ENCODE measurements at places on chromosomes 13 and 19.

- DNase-seq: peak; percentile 25
Observed at GRCh38 chr13:27006519-27007161, 165.0 kb downstream of the USP12 start.

- peak; percentile 70 for DNase-seq
Observed at GRCh38 chr13:19601749-19602725, 31.4 kb upstream of the MPHOSPH8 start.

- DNase-seq: no peak
Observed at GRCh38 chr13:54758795-54759194, 1730.2 kb downstream of the OLFM4 start.

GRCh38 chr13:28590461-28590860, 68.5 kb upstream of the POMP start:
- no peak for DNase-seq

DNA sequence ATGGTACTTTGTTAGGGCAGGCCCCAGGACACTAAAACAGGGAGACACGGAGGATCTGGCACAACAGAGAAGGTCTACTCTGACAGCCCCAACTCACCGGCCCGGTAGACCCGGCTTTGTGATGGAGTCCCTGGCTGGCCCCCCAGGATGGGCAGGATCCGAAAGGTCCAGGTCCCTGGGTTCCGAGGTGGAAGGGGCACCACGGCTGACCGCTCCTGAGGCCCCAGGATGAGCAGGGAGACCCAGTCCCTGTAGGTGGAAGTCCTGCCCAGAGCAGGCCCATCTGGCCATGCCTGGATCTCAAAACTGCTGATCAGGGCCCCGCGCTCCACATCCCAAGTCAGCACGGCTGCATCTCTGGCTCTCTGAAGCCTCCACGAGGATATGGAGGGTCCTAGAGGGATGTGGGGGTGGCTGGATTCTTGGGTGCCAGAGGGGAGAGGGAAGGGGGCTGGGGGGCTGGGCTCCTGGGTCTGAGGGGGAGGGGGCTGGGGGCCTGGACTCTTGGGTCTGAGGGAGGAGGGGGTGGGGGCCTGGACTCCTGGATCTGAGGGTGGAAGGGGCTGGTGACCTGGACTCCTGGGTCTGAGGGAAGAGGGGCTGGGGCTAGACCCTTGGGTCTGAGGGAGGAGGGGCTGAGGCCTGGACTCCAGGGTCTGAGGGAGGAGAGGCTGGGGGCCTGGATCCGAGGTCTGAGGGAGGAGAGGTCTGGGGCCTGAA, 4.6 kb downstream of the VSIG10L start:
- no peak for DNase-seq

GRCh38 chr13:100521851-100522617, 66.6 kb downstream of the GGACT start:
- no peak for DNase-seq

- no peak for DNase-seq
Observed at GRCh38 chr19:28372576-28373247, 840.2 kb downstream of the UQCRFS1 start.

- DNase-seq: no peak
Observed at GRCh38 chr13:30466358-30466714, 600 bp upstream of the HMGB1 start.

GRCh38 chr19:5974721-5975387, 3.1 kb downstream of the RANBP3 start:
- DNase-seq: peak; percentile 51

GRCh38 chr19:13554506-13555240, 48.4 kb upstream of the CACNA1A start:
- DNase-seq: no peak

- no peak for DNase-seq
Observed at GRCh38 chr13:50225193-50226155, 210.2 kb downstream of the KCNRG start.

- no peak for DNase-seq
Observed at GRCh38 chr13:97194479-97194878, 27.7 kb upstream of the MBNL2 start.

DNA sequence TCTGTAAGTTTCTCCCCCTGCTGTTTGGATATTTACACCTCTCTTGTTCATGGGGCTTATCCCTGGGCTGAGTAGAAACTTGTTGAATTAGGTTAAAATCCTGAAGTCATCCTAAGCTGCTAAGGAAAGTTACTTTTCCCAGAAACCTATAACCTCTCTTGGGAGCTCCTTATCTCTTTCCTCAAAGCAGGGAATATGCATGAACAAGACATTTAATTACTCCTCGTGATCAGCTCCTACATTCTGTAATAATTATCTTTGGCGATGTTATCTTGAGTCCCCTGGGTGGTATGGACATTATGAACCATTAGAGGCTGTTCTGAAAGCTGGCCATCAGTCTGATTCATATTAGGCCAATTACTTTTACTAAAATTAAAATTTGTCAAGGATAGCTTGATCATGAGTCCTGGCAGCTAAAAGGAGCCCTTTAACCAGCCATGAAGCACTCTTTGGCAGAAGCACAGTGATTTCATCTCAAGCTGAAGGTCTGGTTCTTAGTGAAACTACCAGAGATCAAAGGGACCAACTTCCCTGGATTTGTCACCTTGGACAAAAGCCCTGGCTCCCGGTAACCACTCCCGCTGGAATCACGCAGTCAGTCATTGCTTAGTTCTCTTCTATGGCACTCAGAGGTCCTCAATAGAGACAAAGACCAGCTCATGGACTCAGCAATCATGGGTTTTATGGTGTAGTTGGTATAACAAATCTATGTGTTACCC, 811.8 kb downstream of the UQCRFS1 start:
- no peak for DNase-seq

GRCh38 chr13:37429976-37430375, 168.6 kb downstream of the POSTN start:
- no peak for DNase-seq

DNA sequence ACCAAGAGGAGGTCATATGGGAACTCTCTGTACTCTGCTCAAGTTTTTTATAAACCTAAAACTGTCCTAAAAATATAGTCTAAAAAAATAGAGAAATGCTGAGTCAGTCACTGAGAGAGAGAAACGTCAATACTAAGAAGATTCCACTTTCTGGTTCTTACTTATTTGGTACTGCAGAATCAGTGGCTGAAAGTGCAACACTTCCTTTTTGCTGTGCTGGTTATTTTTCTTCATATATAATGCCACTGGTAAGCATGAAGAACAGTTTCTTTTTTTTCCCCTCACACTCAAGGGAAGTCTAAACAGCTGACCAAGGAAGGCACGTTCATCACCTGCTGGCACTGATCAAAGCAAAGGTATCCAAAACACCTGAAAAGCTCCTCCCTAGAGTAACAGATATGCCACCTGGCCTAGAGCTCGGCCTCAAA, 44.3 kb upstream of the N4BP2L1 start:
- no peak for DNase-seq

DNA sequence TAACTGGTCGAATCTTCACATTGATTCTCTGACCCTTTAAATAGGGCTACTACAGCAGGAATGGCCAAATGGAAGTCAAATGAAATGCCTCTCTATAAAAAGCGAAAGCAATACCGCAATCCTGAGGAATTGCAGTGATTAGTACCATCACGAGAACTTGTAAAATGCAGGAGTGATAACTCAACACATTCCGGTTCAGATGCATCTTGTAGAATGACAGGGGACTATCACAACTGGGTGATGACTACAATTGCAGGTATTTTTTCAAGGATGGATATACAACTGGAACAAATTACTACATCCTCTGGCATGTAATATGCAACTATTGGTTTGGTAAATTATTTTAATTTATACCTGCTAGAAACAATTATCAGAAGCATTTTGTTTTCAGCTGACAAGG, 140.4 kb downstream of the PCDH20 start:
- DNase-seq: no peak

GRCh38 chr19:2320049-2320448, 8.3 kb downstream of the LSM7 start:
- no peak for DNase-seq

DNA sequence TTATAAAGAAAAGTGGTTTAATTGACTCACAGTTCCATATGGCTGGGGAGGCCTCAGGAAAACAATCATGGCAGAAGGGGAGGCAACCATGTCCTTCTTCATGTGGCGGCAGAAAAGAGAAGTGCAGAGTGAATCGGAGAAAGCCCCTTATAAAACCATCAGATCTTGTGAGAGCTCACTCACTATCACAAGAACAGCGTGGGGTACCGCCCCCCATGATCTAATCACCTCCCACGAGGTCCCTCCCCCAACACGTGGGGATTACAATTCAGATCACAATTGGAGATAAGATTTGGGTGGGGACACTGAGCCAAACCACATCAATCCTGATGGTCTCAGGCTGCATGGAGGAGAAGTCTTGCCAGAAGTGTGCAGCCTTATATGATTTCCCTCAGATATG, 26.0 kb downstream of the TM9SF2 start:
- DNase-seq: no peak

GRCh38 chr13:25213715-25214114, 41.6 kb upstream of the AMER2 start:
- no peak for DNase-seq

DNA sequence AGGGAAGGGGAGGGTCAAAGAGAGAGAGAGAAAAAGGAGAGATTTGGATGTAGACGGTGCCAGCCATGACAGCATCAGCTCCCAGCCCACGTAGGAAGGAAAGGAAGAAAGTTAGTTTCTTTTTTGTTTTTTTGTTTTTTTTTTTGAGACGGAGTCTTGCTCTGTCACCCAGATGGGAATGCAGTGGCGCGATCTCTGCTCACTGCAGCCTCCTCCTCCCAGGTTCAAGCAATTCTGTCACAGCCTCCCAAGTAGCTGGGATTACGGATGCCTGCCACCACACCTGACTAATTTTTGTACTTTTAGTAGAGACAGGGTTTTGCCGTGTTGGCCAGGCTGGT, 27.6 kb downstream of the ELL start:
- DNase-seq: no peak

DNA sequence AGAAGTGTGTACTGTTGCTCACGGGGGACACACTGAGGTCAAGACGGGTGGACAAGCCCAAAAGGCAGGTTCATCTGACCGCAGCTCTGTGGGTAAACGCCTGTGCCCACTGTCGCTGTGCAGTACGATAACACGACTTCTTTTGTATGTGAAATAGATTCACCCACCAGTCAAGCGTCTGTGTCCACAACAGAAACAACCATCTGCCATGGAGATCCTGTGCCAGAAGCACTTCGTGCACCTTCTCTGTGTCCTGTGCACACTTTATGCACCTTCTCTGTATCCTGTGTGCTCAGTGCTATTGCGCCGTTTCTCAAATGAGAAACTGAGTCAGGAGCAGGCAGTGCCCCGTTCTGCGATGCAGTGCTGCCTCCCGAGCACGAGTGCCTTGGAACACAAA, 138.9 kb downstream of the ATP11A start:
- DNase-seq: no peak

- peak; percentile 57 for DNase-seq
Observed at GRCh38 chr19:34145741-34146202, 26.5 kb upstream of the LSM14A start.

DNA sequence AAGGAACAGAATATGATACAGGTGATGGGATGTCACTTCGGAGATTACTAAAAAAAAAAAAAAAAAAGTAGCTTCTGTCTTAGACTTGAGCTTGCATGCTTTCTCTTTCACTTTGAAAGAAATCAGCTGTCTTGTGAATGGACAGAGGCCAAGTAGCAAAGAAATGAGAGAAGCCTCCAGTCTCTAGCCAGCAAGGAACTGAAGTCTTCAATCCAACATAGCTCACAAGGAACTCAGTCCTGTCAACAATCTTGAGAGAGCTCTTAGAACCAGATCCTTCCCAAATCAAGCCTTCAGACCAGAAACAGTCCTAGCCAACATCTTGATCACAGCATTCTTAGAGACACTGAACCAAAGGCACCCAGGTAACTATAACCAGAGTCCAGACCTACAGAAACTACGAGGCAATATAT, 7.7 kb downstream of the N4BP2L2 start:
- DNase-seq: no peak

- DNase-seq: no peak
Observed at GRCh38 chr13:26412263-26412662, 145.2 kb upstream of the WASF3 start.

- DNase-seq: no peak
Observed at GRCh38 chr19:27746691-27747380, 1466.1 kb downstream of the UQCRFS1 start.

GRCh38 chr13:39144941-39145533, 106.8 kb downstream of the NHLRC3 start:
- DNase-seq: no peak

- DNase-seq: peak; percentile 9
Observed at GRCh38 chr19:7734220-7735203, 2.6 kb upstream of the CLEC4G start.

DNA sequence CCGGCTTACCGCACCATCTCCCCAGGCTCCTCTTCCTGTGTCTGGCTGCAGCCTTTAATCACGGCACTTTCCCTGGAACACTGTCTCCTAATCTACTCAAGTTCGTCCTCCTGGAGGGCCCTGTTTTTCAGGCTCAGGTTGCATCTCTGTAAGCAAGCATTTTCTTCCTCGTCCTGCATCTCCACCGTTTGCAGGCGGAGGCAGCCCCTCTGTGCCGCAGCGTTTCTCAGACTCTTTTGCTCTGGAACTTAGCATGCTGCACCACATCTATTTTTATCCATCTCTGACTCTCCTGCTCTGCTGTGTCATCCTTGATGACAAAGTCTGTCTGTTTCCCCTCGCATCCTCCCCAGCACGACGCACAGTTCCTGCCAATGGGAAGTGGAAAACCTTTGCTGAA, 117.5 kb downstream of the ATP8A2 start:
- no peak for DNase-seq

DNA sequence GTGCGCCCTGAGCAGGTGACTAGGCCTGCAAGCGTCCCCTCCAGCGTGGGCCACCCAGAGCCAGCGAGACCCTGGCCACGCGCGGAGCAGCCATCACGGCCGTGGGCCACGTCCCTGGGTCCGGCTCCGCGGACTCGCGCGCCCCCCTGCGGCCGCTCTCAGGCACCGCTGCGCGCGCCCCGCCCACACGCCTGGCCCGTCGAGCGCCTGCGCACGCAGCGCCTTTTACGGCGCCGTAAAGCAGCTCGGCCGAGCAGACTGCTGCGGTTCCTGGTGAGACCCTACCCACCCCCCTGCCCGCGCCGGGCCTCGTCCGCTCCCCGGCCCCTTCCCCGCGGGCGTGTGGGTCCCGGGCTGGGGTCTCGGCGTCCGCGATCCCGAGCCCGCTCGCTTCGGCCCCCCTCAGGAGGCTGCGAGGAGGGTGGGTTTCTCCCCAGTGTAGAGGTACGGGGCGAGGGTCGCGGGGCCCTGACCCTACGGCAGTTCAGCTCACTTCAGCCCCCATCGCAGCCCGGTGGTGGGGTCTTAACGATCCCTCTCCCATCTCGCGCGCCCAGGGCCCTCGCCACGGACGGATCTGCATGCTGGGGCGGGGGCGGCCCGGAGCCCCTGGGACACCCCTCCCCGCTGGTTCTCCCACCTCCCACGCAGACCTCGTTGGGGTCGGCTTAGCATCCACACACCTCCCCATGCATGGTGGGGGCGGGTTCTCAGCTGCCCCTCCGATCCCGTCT, at the start of gene TRAPPC5:
TSS of gene TRAPPC5 (plus strand) at position 228 of the 734 bp plus-strand sequence. CDS start 1,421 bp downstream, outside the sequence.
- peak; percentile 94 for DNase-seq

DNA sequence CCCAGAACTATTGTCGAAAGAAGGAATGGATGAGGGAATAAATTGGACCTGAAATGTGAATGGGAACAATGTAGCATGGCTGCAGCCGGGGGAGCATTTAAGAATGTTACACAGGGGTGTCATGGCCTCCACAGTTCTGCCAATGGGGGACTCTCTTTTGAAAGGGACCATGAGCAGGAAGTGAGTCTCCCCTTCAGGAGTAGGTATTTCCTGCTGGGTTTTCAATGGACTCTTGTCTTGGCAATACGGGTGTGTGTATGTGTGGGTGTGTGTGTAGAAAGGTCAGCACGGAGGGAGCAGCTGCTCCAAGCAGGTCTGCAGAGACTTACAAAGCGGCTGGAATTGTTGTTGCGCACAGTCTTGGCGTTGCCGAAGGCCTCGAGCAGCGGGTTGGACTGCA, 24.4 kb downstream of the MYO1F start:
- DNase-seq: no peak

Measured in activated T-cell treated with anti-CD3 and anti-CD28 coated beads, Interleukin-2, amount 50 U/mL, for 24 hours (primary cell).